Tibial nerve (tissue), 4 donors: ENCODE measurements at places on chromosomes 5 and 9.
A peak's percentile ranks its signal among the peaks of the same experiment; 100 is the strongest.

GRCh38 chr5:151757233-151758140 lies 944 bp downstream of the ATOX1 start:
- no peak for DNase-seq

DNA sequence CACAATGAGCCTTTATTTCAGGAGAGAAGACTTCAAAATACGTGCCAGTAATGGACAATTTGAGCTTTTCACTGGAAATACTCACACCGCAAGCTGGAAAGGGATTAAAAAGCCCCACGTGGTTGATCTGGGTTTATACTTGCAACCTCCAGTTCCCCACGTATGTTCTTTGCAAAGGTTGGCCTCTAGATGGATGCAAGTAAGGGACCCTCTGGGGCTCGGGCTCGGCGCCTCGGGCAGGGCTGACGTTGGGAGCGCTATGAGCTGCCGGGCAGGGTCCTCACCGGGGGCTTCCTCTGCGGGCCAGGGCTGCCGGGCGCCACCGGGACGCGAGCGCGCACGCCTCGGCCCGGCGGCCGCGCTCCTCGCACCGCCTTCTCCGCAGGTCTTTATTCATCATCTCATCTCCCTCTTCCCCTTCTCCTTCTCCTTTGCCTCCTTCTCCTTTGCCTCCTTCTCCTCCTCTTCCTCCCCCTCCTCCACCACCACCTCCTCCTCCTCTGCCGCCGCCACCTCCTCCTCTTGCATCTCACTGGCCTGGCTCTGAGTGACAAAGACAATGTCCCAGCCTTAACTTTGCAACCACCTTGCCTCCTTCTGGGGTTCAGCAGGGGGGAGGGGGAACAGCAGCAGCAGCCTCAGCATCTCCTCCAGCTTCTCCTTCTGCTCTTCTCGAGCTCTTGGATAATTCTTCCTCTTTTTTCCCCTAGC lies 701 bp upstream of the ZNF462 start:
- DNase-seq, result peak; percentile 15

GRCh38 chr5:97923997-97924396 lies 741.0 kb upstream of the RIOK2 start:
- DNase-seq, result no peak

DNA sequence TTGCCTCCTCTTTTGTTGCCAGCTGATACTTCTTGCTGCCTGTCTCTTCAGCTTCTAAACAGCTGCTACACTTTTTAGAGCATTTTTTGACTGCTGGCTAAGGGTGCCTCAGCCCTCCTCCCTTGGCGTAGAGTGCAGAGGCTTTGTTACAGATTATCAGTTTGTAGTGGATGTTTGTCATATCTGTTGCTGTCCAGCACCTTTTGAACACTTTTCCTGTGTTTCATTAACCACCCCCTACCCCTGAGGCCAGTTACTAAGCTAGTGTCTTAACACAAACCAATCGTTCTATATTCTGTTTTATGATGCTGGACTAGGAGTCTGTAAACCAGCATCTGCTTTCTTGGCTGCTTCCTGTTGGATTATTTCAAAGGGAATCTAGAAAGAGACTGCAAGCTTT lies 441.5 kb downstream of the DNAH5 start:
- DNase-seq, result no peak

GRCh38 chr9:100108559-100108958 lies 9.5 kb downstream of the INVS start:
- DNase-seq, result no peak

- peak; percentile 46 for DNase-seq
These were observed 2.5 kb downstream of the LPAR1 start for GRCh38 chr9:111035543-111036428.

DNA sequence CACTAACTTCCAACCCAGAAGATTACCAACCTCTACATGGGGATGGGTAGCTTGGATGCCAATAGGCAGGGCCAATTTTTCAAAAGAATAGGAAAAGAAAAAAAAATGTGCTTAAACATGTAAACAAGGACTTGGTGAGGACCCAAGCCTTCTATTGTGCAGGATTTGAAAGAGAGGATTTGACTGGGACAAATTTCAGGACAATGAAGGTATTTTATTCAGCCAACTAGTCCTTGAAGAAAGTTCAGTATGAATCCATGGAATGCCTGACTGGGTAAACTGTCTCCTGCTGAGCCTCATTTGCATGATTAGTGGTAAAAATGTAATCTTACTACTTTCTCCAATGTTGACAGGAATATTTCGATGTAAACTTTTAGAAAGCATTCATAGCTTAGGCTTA lies 192.5 kb upstream of the RORB start:
- no peak for DNase-seq

DNA sequence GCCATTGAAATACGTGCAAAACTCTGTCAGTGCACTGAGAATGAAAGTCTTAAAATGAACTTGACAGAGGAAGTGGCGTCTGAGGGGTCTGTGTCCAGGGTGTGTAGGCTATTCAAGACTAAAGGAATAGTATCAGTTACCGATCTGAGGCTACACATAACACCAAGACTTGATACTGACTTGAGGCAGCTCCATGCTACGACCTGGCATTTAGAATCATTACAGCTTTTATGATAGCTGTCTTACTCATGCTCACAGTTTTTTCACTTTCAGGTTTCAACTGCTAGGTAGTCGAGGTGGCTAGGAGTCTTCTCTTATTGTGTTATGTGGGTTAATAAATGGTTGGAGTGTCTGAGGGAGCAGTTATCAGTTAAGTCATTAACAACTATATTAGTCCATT lies 92.8 kb upstream of the SLCO6A1 start:
- DNase-seq, result no peak

- DNase-seq, result no peak
These were observed 1.1 kb upstream of the FAM78A start for GRCh38 chr9:131277287-131277909.
